ENCODE measurements at places on chromosomes 3 and 15. TPM values are rescaled to one million over a fixed set of nuclear protein-coding genes. Genes with fewer than 3 reads are reported as not detected.

The REC114 gene
- not detected for total RNA-seq

The SPATA12 gene
- total RNA-seq, result not detected

The DOCK3 gene
- total RNA-seq, result 0.16 TPM

The SCG5 gene
- 7.8 TPM for total RNA-seq

The CLEC3B gene
- 9.9 TPM for total RNA-seq

The ADAMTS17 gene
- 0.16 TPM for total RNA-seq

The GHSR gene
- total RNA-seq, result not detected

The C3orf85 gene
- total RNA-seq, result not detected

The ERICH6 gene
- 0.32 TPM for total RNA-seq
